Tibial artery (tissue), 4 donors: ENCODE measurements at places on chromosomes 2 and 18.
A peak's percentile ranks its signal among the peaks of the same experiment; 100 is the strongest.

- DNase-seq, result no peak
Measured at GRCh38 chr2:182207049-182207746, 219.6 kb downstream of the PDE1A start.

GRCh38 chr2:69588403-69588802 lies 55.1 kb downstream of the AAK1 start:
- DNase-seq, result no peak

GRCh38 chr2:240655931-240656886 lies 26.5 kb downstream of the AQP12B start:
- DNase-seq, result no peak

- DNase-seq, result peak; percentile 74
Measured at GRCh38 chr2:10400568-10400977, 47.6 kb downstream of the ODC1 start.

- DNase-seq, result no peak
Measured at GRCh38 chr2:191231995-191232394, 13.2 kb upstream of the MYO1B start.

GRCh38 chr2:207166039-207166348 lies 246 bp upstream of the KLF7 start:
- DNase-seq, result peak; percentile 100

GRCh38 chr18:13388586-13389490 lies 170.3 kb downstream of the LDLRAD4 start:
- no peak for DNase-seq

DNA sequence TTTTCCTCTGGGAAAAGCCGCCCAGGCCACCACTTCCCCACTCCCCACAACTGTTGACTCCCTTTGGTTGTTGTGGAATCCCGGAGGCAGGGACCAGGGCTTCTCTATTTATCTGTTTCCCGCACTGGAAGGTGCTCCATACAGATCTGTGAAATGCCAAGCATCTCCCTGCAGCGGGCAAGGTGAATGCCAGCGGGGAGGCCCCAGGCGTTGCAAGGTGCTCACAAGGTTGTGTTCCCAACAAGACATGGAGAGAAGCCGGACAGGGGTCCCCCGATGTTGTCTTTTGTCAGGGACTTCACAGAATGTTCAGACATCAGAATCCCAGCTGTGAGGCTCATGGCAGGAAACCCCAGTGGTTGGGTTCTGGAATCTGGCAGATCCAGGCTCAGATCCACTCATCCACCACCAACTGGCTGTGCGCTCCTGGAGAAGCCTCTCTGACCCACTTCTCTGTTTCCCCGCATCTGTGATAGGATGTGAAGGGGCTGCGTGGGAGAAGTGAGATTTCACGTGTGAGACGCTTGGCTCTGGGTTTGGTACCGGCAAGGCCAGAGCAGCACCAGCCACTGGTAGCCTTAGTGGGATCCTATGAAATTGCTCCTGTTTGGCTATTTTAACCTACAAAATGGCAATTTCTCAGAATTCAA lies 8.6 kb upstream of the NEU2 start:
- no peak for DNase-seq

DNA sequence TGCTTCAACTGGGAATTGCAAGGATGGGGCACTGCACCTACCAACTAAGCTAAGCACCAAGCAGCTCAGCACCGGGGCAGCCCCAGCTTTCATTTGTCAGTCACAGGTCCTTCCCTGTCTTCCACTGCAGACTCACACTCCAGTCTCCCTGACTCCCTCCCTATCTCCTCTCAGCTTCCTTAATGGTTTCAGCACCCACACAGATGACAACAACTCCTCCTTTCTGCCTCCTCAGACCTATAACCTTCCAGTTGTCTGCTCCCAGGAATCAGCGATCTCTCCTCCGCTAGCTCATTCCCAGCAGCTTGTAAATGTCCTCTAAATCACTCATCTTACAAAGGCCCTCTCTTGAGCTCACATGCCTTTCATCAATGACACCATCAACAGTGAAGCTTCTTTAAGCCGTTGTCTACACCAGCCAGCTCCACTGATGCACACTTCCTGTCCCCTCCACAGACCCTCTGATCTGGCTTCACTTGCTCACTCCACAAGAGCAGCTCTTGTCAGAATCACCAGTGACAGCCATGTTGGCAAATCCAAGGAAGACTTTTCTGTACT lies 32.1 kb downstream of the CLASP1 start:
- no peak for DNase-seq

DNA sequence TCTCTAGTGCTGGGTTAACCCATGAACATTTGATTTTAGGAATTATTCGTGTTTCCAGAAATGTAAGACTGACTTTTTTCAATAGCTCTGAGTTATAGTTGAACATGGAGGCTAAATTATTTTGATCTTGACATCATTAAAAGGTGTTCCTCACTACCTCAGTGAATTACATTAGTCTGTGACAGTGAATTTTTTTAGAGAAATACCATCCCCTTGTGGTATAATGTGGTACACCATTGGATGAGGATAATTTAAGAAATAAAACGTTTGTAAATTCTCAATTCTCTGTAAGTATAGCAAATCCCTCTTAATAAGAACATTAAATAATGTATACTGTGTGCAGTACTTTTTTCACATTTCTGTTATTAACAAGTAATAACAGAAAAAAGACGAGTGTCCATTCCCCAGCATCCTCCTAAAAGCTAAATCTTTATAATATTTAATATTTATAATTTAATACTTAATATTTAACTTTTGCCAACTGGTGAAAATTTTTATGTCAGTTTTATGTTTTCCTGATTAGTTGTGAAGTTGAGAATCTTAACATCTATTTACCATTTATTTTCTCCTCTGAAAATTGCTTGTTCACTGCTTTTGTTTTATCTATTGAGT lies 70.3 kb upstream of the CWC22 start:
- DNase-seq, result no peak

DNA sequence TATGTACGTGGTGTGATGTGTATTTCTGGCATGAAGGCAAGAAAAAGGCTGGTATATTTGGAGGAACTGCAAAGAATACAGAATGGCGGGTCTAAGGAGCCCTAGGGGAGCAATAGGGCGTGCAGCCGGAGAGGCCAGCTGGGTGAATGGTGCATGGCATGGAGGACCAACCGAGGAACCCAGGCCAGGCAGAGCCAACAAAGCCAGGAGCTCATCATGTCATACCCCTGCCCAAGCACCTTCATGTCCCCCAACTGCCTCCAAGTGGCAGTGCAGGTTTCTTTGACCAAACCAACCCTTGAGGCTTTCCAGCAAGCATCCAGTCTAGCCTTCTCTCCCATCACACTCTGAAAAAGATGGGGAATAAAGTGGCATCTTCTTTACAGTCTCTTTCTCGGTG lies 8.9 kb upstream of the KCNK3 start:
- DNase-seq, result no peak

DNA sequence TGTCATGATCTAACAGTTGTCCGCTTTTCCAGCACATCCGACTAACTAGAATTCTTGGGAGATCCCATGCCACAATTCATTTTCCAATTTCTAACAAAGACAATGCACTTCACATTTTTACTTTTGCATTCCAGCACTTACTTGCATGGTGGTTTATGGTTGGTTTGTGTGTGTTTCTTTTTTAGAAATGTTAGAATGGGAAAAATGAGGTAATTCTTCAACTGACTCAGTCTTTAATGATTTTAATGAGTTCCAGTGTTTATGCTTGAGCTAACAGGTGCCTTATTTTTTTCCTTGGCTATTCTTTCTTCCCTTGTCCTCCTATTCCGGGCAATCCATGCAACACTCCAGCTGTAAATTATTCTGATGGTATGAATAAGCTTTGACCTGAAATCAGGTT lies 46.4 kb downstream of the SLC8A1 start:
- DNase-seq, result no peak

GRCh38 chr2:208573569-208573968 lies 167.0 kb downstream of the PTH2R start:
- no peak for DNase-seq

DNA sequence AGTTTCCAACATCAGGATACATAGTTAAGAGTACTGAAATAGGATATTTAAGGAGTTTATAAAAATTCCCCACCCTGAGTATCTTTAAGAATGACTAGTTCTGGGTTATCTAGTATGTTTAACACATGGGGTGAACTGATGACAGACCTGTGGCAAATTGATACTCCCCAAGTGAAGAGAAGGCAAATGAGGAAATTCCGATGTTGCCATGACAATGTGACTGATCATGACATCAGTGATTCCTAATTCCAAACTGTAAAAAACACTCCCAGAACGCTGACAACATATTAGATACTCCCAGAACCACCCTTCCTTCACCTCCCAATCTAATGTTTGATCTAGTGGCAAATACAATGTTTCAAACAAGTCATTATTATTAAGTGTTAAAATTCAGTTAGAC lies 77.6 kb downstream of the RBMS1 start:
- no peak for DNase-seq

DNA sequence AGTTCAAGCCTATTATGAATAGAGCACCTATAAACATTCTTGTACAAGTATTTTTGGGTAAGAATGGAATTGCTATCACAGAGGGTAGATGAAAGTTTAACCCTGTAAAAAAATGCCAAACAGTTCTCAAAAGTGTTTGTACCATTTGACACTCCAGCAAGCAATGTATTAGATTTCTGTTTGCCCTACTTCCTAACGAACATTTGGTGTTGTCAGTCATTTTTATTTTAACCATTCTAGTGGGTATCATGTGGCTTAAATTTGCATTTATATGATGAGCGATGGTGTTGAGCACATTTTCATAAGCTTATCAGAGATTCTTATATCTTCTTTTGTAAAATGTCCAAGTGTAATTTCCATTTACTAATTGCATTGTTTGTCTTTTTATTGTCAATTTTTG lies 608.2 kb upstream of the ACVR2A start:
- no peak for DNase-seq

- no peak for DNase-seq
Measured at GRCh38 chr2:151380580-151381235, 23.3 kb downstream of the TNFAIP6 start.

GRCh38 chr2:143499061-143499460 lies 369.8 kb downstream of the ARHGAP15 start:
- DNase-seq, result no peak

DNA sequence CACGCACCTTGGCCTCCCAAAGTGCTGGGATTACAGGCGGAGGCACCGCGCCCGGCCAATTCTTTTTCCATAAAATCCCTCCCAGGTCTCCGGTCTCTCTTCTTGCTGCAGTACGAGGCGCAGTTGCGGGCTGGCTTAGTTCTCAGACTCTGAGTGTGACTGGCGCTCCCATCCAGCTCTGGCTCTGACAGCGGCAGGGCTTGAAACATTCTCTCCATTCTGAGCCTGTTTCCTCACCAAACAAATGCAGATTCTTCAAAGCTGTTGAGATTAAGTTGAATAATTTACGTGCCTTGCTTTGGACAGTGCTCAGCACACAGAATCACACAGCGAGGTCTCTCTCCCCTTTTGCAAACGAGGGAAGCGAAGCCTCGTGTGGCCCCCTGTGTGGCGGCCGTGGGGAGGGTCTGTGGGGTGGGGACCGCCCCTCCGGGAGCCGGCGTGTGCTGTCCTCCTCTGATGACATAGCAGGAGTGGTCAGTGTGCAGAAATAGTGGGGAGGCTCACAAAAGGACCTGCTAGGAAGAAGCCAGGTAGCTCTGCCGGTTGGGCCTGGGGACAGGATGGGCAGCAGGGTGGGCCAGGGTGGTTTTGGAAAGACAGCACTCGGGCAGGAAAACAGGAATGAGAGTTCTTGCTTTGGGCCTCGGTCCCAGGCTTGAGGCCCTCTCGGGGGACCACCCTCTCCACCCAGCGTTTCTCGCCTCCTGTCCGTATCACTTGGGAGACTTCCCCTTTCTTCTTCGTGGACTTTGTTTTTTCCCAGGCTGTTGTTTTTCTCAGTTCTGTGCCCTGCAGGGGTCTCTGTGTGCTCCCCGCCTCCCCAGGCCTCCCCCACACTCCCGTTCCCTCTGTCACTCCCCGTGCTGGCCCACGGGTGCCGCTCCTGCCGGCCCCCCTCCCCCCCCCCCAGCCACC lies 75.0 kb downstream of the KCNG2 start:
- DNase-seq, result no peak

- no peak for DNase-seq
Measured at GRCh38 chr18:77103991-77104531, 28.5 kb downstream of the MBP start.

DNA sequence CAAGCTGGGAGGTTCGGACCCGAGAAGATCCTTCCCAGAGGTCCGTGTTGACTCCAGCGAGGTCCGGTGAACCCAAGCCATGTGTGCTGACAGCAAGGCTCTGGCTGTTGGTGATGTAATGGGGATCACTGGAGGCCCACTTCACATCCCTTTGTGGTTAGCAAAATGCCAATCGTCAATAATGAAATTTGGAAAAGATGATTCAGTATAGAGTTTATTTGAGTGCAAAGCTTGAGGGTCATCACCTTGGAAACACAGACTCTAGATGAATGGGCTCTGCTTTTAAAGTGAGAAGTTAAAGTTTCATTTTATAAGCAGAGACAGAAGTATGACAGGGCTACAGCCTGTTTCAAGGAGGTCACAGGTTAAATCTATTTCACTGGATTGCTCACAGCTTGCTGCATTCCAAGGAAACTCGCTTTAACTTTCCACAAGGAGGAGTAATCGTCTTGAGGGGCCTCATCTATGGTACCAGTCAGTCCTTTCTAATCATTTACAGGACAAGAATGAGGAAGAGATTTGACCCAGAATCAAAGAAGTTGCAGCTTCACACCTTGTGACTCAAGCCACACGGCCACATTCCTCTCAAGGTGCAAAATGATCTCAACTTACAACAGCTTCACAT lies 140.5 kb downstream of the TPO start:
- no peak for DNase-seq

DNA sequence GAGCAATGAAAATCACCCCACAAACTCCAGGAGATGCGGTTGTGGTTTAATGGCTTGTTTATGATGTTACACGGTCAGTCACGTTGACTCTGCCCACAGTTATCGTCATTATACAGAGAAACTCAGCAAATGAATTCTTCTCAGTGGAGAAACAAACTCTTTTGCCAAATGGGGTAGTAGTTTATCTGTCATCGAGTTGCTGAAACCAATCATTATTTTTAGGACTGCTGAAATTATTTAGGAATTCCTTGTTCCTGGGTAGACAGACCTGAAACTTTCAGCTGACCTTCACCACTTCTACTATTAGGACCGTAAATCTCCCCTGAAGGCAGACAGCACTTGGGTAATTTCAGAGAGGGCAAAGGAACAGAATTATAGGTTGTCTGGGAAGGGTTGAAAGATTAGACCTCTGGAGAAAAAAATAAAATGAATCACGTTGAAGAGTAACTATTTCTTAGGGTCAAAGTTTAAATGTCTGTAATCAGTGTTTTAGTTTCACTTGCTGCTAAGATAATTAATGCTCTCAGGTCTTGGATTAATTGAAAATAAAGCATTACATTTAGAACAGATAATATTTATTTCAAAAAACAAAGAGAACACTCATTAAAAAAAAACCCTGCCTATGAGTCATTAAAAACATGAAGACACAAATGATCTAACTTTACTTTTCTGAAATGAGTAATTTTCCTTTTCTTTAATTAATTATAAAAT lies 52.1 kb upstream of the LYPD6 start:
- DNase-seq, result no peak

- no peak for DNase-seq
Measured at GRCh38 chr2:9493478-9493877, 19.1 kb downstream of the IAH1 start.

GRCh38 chr2:190664240-190664639 lies 15.4 kb downstream of the NAB1 start:
- DNase-seq, result no peak

- DNase-seq, result no peak
Measured at GRCh38 chr2:176885001-176885643, 327.5 kb upstream of the HNRNPA3 start.

- no peak for DNase-seq
Measured at GRCh38 chr2:228767196-228767595, 503.9 kb downstream of the PID1 start.
